ENCODE measurements at places on chromosomes 7 and 10.

GRCh38 chr7:129110258-129110981 is 34.1 kb upstream of the TSPAN33 start:
- DNase-seq, result no peak

- no peak for DNase-seq
Observed at GRCh38 chr10:50326757-50327701, 75.7 kb upstream of the ASAH2 start.

- DNase-seq, result no peak
Observed at GRCh38 chr10:96835899-96836298, 3.8 kb downstream of the LCOR start.

DNA sequence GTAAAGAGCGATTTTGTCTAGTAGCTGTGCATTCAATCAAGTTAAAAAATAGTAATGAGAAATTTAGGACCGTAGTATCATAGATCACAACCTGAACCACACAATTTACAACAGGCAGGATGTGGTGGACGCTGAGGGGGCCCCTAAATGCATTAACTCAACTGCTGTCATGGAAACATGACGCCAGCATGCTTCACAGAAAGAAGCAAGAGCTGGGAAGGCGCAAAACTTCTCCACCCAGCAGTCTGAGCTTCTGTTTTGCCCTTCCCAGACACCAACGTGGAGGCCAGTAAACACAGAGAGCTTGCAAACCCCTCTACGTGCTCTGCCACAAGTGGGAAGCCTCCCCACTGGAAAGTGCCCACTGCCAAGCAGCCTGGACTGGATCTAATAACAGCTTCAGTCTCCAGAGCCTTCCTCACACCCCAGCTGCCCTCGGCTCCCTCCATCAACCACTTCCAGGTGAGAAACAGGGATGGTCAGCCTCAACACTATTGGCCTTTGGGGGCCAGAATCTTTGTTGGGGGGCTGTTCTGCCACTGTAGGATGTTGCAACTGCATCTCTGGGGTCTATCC is 151.8 kb downstream of the SFMBT2 start:
- no peak for DNase-seq

GRCh38 chr10:14340051-14340744 is 9.5 kb upstream of the FRMD4A start:
- no peak for DNase-seq

DNA sequence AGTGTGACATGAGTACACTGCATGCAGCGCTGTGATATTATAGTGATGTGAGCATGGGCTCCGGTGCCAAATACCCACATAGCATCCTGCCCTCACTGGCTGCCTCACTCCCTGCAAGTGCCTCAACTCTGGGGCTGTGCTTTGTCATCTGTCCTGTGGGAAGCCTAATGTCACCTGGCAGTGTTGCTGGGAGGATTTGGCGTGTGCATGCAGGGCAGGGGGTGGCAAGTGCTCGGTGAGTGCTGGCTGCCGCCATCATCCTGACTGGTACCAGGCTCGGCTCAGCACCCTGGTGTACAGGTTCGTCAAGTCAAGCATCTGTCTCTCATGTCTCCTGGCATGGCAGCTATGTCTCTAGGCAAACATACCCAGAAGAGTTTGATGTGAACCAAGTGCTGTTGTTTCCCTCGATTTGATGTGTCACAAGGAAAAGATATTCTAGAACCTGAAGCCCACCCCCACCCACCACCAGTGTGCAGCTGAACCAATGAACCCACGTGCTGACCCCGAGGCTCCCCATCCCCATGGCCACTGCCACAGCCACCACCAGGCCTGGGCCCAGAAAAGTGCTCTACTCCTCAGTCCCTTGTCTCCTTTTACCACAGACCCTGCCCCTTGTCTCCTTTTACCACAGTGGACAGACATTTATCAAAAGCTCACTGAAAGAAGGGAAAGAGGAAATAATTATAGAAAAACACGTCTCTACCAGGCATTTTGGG is 135.8 kb downstream of the MAPK8 start:
- no peak for DNase-seq

- no peak for DNase-seq
Observed at GRCh38 chr10:78852466-78853240, 216.1 kb upstream of the ZMIZ1 start.

GRCh38 chr10:95437669-95438068 is 123.5 kb downstream of the SORBS1 start:
- no peak for DNase-seq

DNA sequence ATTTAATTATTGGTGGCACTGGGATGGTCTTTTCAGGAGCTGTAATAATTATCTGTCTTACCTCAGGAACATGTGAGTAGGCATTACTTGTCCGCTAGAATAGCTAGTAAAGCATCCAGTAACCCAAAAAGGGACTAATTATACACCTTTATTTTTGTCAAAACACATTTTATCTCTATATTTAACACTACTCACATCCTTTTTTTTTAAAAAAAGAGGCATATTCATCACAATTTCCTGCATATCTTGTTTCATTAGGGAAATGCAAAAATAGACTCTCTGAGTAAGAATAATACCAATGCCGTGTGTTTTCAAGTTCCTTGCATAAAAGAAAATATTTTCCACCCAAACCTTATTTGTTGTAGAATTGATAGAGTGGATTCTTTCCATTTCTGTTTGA is 99.5 kb downstream of the VTI1A start:
- no peak for DNase-seq

- no peak for DNase-seq
Observed at GRCh38 chr7:111256391-111256790, 165.5 kb downstream of the LRRN3 start.

DNA sequence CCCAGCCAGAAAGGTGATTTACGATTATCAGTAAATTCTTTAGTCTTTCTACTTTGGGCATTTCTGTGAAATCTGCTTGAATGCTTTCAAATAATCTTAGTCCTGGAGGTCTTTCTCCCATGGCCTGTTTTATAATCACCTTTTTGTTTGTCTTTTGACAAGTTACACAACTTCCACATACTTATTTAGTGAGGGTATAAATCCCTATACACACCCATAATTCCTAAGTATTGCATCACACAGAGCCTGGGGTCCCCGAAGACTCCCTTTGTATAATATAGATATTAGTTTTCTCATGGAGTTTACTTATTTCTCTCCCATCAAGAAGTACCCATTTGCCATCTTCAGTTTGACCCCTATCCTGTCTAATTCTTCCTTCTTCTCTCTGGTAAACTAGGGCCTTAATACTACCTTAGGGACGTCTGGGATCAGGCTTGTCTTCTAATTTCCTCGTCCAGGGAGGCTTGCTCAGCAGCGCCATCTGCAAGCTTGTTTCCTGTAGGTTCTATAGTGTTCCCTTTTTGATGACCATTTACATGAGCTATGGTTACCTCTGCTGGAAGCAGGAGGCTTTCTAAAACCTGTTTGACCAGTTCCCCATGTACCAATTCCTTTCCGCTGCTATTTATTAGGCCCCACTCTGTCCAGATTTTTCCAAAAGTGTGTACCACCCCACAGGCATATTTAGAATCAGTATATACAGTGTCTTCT is 8.1 kb downstream of the DNAH11 start:
- DNase-seq, result no peak

DNA sequence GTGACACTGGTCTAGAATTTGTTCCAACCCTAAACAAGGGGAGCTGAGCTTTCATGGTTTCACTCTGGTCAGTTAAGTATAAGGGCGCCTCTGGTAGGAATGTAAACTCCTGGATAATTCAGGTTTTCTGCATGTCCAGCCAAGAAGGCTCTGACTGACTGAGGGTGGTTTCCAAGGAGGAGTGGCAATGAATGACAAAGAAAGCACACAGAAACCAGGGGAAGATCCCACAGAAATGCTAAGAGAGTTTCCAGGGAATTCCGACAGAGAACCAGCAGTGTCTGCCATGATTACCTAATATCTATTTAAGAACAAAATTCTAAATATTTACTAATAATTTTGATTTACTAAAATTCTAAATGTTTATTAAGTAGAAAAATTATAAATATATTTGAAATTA is 27.3 kb upstream of the NRG3 start:
- DNase-seq, result no peak

DNA sequence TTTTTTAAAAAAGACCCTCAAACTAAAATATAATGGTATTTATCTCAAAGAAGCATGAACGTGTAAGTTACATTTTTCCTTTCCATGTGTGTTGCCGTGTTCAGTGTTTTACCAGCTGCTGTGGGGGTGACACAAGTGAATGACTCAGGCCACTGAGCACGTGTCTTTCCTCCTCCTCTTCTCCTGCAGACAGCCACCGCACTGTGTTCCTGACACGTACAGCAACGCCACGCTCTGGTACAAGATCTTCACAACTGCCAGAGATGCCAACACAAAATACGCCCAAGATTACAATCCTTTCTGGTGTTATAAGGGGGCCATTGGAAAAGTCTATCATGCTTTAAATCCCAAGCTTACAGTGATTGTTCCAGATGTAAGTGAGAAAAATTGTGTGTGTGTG is 29.7 kb downstream of the TMEM248 start:
- no peak for DNase-seq

DNA sequence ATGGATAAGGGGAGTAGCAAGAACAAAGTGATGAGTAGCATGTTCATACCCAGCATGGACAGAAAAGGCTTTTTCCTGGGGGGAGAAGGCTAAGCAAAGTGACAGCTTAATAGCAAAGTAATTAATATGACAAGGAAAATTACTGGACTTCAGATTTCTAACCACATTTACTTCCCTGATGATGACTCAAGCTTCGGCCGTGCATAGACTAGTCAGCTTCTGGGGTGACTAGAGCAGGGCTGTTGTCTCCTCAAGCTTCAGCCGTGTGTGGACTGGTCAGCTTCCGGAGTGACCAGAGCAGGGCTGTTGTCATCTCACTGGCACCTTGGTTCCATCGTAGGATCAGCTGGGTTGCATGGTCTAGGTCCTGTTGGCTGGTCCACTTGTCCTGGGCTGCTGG is 2.1 kb upstream of the ZNF117 start:
- no peak for DNase-seq

DNA sequence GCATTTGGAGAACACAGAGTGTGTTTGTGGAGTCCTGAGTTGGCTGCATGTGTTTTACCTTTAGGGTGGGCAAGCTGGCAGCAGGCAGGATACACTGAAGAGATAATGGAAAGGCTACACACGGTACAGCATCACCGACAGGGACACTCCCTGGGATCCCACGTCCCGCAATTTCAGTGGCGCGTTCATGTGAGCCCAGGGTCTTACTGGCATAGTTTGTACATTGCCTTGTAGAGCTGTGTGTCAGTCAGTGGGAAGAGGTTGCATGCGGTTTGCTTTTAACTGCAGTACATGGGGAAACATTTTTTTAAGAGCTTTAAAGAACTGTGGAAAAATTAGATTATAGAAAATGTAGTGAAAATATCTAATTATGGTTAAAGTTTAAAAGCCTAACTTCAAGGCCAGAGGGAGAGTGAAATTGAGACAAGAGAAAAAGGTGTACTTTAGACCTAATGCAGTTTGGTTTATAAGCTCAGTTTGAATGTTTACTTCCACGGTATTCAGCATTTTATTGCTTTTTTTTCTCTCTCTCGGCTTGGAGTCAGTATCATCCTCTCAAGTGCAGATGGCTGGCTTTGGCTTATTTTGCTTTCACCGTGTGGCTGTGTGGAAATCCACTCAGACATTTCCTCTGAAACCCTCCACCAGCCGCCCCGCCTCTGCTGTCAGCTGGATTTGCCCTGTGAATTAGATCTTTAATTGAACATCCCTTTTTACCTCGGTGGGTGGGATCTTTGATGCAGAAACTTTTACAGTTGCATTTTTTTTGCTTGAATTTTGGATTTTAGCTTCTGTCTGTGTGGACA is 364.2 kb upstream of the COBL start:
- no peak for DNase-seq

GRCh38 chr7:41870461-41871138 is 167.7 kb upstream of the INHBA start:
- no peak for DNase-seq

- no peak for DNase-seq
Observed at GRCh38 chr10:122239578-122240257, 31.4 kb upstream of the BTBD16 start.

All from sigmoid colon (tissue), 7 donors.